ENCODE measurements at places on chromosomes 2 and 18.

DNA sequence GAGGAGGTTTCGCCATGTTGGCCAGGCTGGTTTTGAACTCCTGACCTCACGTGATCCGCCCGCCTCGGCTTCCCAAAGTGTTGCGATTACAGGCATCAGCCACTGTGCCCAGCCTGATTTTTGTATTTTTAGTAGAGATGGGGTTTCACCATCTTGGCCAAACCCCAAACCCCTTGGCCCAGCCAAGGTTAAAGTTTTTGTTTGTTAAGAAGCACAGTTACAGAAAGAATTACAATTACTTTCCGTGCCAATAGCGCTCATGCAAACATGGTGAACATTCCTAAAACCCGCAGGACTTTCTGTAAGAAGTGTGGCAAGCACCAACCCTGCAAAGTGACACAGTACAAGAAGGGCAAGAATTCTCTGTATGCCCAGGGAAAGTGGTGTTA lies 26.1 kb downstream of the ITSN2 start:
- DNase-seq, result no peak

DNA sequence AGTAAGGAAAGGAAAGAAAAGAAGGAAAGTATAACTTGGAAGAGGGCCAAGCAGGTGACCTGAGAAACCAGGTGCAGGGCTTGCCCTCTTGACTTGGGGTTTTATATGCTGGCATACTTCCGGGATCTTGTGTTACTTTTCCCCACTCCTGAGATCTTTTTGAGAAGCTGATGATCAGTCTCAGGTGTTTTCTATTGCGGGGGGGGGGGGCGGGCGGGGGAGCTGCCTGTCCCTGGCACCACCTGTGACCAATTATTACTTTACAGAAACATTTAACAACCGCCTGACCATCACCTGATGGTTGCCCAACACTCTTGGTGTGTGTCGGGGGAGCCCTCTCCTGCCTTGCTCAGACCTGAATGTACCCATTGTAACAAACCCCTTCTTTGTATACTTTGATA lies 6.9 kb upstream of the CASP10 start:
- DNase-seq, result no peak

DNA sequence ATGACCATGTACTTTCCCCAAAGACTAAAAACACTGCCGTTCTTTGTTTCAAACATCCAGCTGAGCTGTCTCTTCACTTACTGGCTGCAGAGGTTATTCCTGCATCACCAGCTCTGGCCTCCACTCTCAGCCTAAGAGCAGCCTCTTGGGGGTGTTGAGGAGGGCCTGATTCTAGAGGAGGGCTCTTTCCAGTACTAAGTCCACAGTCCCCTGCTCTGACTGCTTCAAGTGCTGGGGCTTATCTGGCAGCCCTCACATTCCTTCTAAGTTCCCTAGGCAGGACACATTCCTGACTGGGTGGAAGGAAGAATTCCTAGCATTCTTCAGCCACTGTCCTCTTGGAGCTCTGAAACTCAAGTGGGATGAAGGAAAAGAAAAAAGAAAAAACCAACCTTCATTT lies 32.9 kb upstream of the EHBP1 start:
- no peak for DNase-seq

GRCh38 chr2:68251855-68252399 lies 405 bp downstream of the PPP3R1 start:
- peak; percentile 12 for DNase-seq

DNA sequence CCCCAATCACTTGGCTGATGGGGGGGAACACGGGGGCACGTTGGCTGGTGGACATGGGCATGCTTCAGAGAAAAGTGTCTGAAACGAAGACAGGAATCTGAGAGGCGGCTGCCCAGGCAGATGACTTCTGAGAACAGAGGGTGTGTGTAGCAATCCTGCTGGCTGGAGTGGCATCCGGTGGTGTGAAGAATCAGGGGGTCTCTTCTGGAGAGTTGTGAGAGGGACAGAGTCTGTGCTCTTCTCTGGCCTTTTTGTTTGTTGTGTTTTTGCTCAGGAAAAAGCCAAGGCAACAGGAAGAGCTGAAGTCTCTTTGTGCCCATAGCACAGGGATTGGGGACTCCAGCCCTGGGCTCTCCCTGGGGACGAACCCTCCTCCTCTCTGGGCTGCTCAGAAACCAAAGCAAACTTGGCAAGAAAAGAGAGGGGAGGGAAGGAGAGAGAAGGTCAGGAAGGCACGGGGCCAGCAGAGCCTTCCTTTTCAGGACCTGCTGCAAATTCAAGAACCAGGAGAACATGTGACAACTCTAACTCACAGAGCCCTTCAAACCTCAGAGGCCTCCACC lies 97.0 kb upstream of the SMAD2 start:
- DNase-seq, result no peak

GRCh38 chr2:236545248-236545658 lies 24.4 kb upstream of the ACKR3 start:
- DNase-seq, result no peak

DNA sequence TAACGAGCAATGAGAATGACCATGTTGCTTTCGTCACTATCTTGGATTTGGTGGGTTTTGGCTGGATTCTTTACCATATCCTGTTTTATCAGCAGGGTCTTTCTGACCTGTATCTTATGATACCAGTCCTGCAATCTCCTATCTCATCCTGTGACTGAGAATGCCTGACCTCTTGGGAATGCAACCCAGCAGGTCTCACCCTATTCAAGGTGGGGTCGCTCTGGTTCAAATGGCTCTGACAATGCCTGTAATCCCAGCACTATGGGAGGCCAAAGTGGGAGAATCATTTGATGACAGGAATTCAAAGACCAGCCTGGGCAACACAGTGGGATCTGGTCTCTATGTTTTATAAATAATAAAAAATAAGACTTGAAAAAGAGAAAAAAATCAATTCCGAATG lies 173.5 kb downstream of the ACTR3 start:
- DNase-seq, result no peak

DNA sequence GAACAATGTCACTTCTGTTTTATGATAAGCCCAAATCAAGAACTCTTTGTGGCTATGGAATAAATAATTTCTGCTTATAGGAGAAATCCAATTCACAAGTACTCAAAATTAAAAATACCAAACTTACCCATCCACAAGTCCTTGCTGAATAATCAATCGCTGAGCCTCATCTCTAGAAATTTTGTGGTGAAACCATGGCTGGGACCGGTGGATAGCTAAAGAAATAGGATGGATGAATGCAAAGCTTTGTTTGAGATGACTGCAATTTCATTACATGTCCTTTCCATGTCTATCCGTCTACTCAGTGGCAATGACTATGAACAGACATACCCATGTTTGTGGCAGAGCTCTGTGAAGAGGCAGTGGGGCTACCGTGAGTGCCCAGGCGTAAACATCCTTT lies 124.4 kb downstream of the GRB14 start:
- no peak for DNase-seq

DNA sequence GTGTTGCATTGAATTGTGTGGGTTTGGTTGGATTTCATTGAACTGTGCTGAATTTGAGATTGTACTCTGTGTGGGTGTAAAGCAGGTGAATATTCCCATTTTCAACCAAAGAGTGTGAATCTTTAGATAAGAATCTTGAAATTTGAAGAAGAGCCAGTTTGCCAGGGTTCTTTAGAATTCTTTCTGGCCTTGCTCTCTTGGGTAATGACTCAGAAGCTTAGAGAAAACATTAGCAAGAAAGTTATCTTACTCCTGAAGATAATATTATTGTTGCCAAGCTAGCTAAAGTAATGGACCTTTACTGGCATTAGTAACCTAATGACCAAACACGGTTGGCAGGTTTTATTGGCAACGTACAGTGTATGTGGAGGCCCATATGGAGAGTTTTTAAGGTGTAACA lies 46.4 kb upstream of the SIX3 start:
- DNase-seq, result no peak

- no peak for DNase-seq
Observed at GRCh38 chr2:1659951-1660565, 84.3 kb downstream of the PXDN start.

- DNase-seq, result no peak
Observed at GRCh38 chr18:54218299-54218698, 6.2 kb downstream of the MBD2 start.

GRCh38 chr2:169765523-169765922 lies 31.9 kb downstream of the KLHL23 start:
- DNase-seq, result no peak

DNA sequence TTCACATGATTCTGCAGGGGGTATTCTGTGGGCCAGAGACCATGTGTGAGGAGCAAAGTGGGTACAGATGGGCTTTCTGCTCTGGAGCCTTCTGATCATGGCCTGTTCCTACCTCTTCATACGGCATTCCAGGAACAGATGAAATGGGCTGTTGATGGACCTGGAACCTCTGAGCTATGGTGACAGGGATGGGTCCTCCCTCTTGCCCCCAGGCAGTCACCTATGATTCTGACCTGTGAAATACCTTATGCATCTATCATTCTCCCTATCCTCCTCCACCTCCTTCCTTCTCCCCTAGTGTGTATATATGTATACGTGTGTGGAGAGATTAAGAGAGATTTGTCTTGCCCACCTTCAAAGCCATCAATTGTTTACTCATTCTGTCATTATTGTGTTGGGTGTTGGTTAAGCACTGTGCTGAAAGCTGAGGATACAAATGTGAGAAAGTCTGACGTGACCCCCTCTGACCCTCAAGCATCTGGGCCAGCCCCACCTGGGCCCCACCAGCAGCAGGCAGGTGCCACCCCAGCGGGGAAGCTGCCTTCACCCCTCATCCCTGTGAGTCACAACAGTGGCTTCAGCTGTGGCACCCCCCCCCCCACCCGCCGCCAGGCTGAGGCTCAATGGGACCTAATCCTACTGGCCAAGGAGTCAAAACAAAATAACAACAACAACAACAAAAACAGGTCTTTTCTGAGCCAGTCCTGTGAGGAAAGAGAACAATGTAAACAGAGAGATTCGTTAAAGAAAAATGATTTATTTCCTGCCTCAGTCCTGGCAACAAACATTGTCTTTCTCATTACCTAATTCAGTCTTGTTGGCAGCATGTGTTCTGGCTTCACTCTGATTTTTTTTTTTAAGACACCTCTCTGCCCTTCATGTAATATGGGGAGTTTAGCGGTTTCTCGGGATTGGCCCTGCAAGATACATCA lies 103.8 kb upstream of the CDC42EP3 start:
- DNase-seq, result no peak

DNA sequence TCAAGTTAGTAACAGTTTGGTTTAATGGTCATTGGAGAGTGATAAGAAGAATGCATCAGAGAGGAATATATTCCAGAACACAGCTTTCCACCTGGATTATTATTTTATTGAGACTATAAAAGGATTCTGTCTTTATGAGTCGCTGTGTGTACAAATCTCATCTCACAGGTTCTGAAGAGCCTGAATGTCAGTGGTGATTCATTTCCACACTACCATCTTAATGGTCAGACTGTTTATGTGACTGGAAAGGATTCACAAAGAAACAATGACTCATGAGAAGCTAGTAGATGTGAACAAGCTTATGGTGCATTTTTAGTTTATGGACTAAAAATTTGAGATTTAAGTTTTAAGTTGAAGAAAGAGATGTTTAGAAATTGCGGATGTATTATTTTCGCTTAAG lies 685.4 kb upstream of the NRXN1 start:
- no peak for DNase-seq

- DNase-seq, result no peak
Observed at GRCh38 chr2:122194546-122194945, 439.1 kb downstream of the TSN start.

- DNase-seq, result peak; percentile 68
Observed at GRCh38 chr2:161077367-161078210, 82.6 kb upstream of the TANK start.

DNA sequence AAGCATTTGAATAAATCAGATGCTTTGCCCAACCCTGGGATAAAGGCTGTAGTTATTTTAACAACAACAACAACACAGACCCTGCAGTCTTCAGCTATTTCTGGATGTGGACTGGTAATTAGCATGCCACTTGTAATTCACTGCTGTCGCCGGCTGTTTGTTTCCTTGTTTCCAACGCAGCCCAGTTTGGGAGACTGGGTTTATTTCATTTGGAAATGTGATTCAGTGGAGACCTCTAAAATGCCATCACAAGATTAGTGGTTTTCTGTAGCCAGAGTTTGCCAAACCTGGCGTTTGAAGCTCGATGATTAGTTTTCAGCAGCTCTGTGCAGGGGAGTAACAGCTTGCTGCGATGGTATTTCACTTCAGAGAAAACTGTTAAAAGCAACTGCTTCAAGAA lies 83.5 kb downstream of the LDLRAD4 start:
- DNase-seq, result no peak

DNA sequence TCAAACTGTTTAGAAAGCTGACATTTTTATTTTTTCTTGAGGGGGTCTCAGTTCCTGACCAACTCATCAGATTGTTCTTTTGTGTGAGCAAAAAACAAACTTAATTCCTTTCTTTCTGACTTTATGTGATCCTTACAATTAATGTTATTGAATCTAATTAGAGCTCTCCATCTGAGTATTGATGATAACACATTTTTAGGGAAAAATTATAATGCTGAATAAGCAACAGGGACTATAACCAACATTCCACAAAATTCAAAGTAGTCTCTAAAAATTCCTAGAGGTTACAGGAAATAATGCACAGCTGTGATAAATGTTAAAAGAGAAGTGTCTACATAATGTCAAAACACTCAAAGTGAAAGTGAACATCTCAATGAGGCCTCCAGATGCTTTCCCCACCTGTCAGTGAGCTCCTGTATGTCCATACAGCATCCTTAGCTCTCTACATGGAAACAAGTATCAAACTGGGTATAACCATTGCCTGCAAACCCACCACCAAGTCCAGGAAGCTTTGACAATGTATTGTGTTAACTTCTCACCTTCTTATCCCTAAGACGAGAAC lies 786.0 kb upstream of the SLC39A10 start:
- DNase-seq, result no peak

- DNase-seq, result no peak
Observed at GRCh38 chr2:188726626-188727247, 247.4 kb upstream of the COL3A1 start.

DNA sequence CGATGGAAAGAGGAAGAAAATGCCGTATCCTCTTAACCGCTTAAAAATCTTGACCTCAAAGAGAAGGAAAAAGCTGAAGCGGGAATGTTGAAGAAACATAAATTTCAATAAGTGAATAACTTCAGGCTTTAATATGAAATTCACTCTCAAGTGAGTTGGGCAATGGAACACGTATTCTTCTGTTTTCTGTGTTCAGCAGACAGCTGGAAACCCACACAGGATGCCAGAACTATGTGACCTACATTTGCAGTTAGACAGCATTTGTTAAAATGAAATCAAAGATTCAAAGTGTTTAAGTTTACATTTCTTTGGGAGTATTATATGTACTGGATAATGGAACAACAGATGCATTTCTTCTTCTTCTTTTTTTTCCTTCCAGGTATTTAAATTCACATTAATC lies 80.5 kb upstream of the SPATS2L start:
- no peak for DNase-seq

DNA sequence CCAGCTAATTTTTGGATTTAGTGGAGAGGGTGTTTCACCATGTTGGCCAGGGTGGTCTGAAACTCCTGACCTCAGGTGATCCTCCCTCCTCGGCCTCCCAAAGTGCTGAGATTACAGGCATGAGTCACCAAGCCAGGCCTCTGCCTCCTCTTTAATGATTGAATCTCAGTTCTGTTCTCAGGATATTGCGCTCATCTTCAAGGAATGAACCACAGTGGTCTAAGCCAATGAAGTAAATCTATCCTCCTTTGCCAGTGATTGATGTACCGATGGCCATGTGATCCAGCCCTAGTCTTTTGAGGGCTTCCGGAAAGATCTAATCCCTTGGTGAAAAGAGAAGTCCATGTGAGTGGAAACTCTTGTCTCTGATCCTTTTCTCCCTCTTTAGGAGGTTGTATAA lies 48.6 kb downstream of the POLE4 start:
- no peak for DNase-seq
